Hematopoietic multipotent progenitor cell treated with erythropoietin and hydrocortisone succinate and interleukin-3 and kit ligand, for 4 days (in vitro differentiated cells): ENCODE measurements at places on chromosomes 3 and 15.

DNA sequence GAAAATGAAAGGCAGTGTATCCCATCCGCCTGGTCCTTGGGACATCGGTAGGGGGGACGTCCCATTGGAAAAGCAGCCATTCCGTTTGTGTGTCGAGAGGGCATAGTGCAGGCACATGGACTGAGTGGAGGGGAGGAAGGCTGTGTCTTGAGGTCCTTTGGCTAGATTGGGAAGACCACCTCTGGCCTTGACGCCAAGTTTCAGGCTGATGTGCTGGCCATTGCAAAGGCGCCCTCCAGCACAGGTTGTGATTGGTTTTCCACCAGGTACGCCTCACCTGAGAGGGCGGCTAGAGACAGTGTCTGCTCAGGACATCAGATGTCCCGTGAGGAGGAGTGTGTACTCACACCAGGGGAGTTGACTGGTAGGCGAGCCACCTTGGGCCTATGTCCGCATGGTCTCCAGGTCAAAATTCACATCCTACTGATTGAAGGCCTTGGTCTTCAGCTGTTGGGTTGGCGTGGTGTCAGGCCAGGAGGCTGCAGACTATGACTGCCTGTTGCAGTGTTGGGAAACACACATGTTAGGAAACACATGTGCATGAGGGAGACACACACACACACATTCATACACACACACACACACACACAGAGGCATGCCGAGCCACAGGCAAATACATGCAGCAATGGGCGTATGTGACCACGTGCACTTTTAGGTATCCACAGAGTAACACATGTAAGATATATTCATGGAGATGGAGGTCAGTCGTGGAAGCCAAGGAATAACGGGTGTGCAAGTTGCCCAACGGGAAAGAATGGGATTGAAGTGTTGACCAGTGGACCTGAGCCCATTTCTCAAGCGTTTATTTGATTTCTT lies 98.4 kb downstream of the SNRPN start:
- DNase-seq: no peak

GRCh38 chr3:191355406-191355805 lies 25.1 kb upstream of the UTS2B start:
- no peak for DNase-seq

DNA sequence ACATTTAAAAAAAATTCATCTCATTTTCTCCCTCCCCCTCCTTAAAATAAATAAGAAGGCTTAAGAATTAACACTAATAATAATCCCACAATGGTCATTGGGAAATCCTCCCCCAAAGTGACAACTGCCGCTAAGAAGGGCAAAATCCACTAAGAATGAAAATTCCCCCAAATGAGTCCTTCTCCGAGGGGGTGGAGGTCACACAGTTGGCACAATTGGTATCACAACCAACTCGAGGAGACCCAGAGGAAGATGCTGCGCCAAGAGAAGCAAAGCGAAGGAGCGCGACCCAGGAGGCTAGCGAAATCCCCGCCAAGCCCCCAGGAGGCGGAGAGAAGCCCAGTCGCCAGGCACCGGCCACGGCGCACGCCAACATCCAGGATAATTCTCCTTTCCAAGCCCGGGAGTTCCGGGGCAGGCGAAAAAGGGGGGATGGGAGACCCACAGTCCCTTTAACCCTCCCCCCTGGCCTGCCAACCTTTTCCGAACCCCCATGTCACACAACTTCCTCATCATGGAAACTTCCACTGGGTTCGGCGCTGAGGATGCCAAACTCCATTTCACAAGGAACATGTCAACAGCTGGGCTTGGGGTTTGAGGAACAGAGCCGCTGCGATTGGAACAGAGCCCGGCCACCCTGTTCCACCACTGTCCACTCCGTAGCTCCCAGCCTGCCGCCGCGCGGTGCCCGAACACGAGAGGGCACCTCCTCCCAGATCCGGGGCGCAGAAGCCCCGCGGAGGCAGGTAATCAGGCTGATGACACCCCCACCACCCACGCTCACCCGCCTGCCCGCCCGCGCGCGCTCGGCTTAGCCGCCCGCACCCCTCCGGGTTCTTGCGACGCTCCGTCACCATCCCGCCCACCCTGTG lies 668 bp downstream of the THRB start:
- peak; percentile 76 for DNase-seq

DNA sequence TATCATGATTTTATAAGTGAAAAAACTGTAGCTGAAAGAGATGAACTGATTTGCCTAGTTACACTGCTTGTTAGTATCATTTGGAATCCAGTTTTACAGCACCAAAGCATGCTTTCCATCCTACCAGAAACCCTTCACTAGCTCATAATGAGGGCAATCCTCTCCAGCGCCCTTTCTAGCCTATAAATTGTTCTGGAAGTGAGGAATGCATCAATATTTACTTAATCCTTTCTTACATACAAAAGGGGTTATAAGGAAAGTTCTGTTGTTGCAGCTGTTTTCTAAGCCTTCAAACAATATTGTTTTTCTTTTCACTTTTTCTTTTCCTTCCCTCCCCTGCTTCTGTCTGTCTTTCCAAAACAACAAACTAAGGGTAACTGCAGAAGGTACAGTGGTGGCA lies 11.0 kb upstream of the PCCB start:
- no peak for DNase-seq

GRCh38 chr3:50320853-50321335 lies 1.7 kb downstream of the HYAL2 start:
- peak; percentile 80 for DNase-seq

- no peak for DNase-seq
Measured at GRCh38 chr3:41158947-41159346, 40.4 kb upstream of the CTNNB1 start.

DNA sequence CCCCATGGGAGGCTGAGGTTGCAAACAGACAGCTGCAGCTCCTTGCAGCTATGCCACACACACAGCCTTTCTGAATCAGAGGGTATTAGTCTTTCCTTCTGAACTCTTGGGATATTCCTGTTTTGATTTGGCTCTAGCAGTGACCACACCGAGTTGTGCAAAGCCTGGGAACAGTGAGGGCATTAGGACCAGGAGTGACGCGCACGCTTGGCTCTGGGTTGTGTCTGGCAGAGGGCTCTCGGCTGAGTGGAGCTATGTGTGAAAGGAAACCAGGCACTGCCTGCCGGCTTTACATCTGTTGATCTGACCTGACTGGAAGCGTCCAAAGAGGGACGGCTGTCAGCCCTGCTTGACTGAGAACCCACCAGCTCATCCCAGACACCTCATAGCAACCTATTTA lies at the start of gene GALNT15:
Gene GALNT15 (plus strand): TSS at position 292 of the 400 bp plus-strand sequence. CDS start 472 bp downstream, outside the sequence.
- DNase-seq: no peak

- peak; percentile 89 for DNase-seq
Measured at GRCh38 chr3:111547631-111548030, 5.6 kb downstream of the CD96 start.

DNA sequence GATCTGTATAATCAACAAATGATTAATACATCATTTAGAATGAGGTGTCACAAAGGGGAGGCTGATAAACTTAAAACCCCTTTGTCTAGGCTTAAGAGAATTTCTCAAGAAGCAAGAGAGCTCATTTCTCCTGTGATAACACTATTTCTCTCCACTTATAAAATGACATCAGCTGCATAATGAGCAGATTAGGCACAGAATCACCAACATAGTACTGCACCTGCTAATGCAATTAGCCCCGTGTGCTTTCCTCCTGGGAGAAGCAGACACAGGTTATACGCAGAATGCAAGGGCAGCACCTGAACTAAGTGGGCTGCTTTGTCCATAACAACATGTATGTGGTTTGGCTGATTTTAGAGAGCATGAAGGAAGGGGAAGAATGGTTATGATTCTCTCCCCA lies 515.3 kb upstream of the CFAP20DC start:
- no peak for DNase-seq

DNA sequence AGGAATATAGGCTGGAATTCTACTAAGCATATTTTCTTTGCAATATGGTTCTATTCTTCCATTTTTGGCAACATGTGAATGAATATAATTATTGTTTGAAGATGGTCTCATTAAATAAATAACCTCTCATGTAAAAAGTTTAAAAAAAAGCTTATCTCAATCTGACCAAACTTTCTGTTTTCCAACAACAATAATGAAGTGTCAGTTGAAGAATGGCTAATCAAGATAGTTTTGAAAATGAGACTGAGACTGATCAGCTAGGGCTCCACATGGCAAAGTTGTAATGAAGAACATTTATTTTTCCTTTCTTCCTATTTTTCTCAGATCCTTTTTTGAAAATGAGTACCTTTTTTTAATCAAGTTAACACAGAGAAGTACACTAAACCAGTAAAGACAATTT lies 117.4 kb downstream of the GALK2 start:
- no peak for DNase-seq

DNA sequence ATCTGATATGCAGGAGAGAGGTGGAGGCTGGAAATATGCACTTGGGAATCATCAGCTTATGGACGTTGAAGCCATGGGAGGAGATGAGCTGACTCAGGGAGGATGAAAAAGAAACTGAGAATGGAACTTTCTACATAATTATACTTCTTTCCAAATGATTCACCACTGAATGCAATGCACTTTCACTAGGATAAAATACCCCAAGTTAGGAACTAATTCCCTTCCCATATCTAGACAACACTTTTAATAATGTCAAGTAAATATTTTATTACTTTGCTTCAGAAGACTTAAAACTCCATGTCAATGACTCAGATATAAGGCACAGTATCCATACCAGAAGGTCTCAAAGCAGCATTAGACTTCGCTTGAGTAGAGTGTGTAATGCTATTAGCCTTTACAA lies 24.2 kb downstream of the NPTN start:
- no peak for DNase-seq

- peak; percentile 47 for DNase-seq
Measured at GRCh38 chr15:90957031-90957790, 2.5 kb downstream of the RCCD1 start.

- DNase-seq: peak; percentile 13
Measured at GRCh38 chr15:80645494-80646065, 49.5 kb upstream of the ABHD17C start.

GRCh38 chr3:86960550-86960949 lies 30.4 kb downstream of the VGLL3 start:
- no peak for DNase-seq

- DNase-seq: no peak
Measured at GRCh38 chr3:63896332-63897030, 15.7 kb downstream of the SCAANT1 start.

DNA sequence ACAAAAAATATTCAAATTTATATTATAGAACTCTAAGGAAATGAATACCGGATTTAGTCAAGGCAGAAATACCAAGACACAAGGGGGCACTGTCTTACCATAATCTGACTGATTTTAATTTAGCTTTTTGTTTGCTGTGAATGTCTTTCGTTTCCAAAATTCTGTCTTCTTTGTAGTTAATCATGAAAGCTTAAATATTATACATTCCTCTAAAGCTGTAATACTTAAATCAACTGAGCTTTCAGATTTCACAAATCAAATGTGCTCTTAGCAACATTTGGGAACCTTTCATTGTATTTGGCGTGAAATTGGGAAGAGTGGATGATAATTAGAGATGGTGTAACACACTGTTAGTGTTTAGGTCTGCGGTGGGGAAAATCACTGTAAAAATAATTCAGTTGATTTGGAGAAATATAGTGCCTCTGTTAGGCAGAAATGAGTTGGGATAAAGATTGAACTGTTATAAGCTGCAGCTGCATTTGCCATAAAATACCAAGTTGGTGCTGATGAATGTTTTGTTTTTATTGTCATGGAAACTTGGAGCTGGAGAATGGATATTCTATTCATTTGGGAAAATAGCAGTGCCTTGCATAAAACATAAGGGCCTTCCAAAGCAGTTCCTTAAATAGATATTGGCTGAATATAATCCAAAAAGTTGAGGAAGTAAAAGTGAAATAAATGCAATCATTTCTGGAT lies 228.2 kb downstream of the TCF12 start:
- DNase-seq: peak; percentile 84

- DNase-seq: no peak
Measured at GRCh38 chr3:197353867-197354567, 55.6 kb upstream of the DLG1 start.

GRCh38 chr3:150362515-150363302 lies 45.4 kb upstream of the TSC22D2 start:
- no peak for DNase-seq

- DNase-seq: no peak
Measured at GRCh38 chr15:62940755-62941361, 101.7 kb upstream of the TPM1 start.

DNA sequence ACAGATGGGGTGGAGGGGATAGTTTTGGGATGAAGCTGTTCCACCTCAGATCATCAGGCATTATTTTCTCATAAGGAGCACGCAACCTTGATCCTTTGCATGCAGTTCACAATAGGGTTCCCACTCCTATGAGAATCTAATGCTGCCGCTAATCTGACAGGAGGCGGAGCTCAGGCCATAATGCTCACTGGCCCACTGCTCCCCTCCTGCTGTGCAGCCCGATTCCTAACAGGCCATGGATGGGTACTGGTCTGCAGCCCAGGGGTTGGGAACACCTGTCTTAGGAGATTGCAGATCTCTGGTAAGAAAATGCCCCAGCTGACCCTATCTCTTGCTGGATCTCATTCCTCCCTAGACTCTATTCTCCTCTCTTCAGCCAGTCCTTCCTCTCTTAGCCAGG lies 6.8 kb downstream of the CSTA start:
- no peak for DNase-seq

DNA sequence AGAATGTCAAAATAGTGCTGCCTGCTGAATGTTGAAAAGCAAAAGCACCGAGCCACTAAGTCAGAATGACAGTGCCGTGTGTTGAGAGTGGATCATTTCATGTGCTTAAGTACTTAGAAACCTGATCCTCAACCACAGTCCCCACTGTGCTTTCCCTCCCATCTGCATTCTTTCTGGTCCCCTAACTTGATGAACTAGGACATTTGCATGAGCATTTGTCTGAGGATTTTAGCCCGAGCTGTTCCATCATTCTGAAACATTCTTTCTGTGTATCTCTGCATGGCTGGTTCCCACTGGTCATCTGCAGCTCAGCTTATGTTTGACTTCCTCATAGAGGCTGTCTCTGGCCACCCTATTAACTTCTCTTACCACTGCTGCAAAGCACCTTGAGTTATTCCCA lies 42.0 kb downstream of the SST start:
- no peak for DNase-seq

- DNase-seq: peak; percentile 70
Measured at GRCh38 chr3:55180936-55181535, 253.2 kb upstream of the LRTM1 start.

GRCh38 chr15:66027268-66027805 lies 158.0 kb downstream of the RAB11A start:
- DNase-seq: peak; percentile 38

- DNase-seq: no peak
Measured at GRCh38 chr3:194817936-194818335, 132.3 kb downstream of the FAM43A start.

DNA sequence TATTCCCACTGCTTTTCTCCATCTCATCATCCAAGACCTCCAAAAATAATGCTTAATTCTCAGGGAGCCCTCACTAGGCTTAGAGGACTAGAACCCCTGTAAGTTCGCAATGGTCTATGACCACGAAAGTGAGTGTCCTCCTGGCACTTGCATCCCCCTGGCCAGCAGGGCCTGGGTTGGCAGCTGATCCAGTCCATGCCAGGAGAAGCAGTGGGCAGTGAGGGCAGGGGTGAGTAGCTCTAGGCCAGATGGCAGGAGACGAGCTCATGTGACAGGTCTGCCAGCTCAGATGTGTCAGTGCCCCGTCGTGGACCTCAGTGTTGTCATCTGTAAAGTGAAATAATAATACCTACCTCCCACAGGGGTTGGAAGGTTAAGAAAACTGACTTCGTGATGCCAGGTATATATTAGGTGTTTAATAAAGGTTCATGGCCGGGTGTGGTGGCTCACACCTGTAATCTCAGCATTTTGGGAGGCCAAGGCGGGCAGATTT lies 11.1 kb downstream of the GP5 start:
- no peak for DNase-seq
